ENCODE measurements at places on chromosomes 16 and 17. TPM values are rescaled to one million over a fixed set of nuclear protein-coding genes. Genes with fewer than 3 reads are reported as not detected.

The FAM83G gene
- 1.8 TPM for total RNA-seq

The ZNF200 gene
- total RNA-seq = 7.4 TPM

The ARHGAP44 gene
- 6.4 TPM for total RNA-seq

The GNAO1 gene
- total RNA-seq = 7.9 TPM

The OSGIN1 gene
- total RNA-seq = 11.5 TPM

The CES1 gene
- 45.2 TPM for total RNA-seq

The KRT36 gene
- not detected for total RNA-seq

The CACNG1 gene
- total RNA-seq = not detected

The EFCAB13 gene
- total RNA-seq = 24.5 TPM

The TMEM256 gene
- total RNA-seq = 75.0 TPM
